ENCODE measurements at places on chromosomes 16 and 17. TPM values are rescaled to one million over a fixed set of nuclear protein-coding genes. Genes with fewer than 3 reads are reported as not detected.

GRCh38 chr16:4505356-4506147 lies 29.4 kb downstream of the HMOX2 start:
- DNase-seq, result peak; percentile 91

- no peak for DNase-seq
Observed at GRCh38 chr16:22075776-22076175, 16.6 kb upstream of the VWA3A start.

DNA sequence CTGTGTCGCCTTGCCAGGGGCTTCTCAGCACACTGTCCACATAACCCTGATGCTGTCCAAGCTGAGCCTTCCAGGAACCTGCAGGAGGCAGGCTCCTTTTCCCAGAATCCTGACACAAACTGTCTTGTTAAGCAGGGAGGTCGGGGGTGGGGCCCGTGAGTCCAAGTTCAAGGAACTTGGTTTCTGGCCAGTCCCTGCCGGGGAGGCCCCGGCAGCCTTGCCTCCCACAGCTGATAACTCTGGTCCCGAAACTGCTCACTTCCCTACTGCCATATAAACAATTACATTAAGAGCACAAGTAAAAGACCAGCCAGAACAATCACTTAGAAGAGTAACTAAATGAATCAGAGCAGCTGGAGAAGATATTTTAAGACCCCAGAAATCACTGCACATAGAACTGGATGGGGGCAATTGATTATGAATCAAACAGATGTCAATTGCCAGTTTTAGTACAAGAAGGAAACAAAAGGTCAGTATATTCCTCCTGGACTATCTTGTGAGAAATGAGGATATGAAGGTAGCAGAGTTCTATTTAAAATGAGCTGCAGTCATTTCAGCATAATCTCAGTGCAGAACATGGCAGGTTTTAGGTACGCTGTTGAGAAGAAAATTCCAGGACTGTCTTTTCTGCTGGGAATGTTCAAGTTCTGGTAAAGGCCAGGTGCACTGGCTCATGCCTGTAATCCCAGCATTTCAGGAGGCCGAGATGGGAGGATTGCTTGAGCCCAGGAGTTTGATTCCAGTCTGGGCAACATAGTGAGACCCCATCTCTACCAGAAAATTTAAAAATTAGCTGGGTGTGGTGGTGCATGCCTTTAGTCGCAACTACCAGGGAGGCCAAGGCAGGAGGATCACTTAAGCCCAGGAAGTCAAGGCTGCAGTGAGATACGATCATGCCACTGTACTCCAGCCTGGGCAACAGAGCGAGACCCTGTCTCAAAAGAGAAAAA lies 169.8 kb downstream of the PITPNC1 start:
- DNase-seq, result no peak

Gene SLC52A1
- not detected for total RNA-seq

DNA sequence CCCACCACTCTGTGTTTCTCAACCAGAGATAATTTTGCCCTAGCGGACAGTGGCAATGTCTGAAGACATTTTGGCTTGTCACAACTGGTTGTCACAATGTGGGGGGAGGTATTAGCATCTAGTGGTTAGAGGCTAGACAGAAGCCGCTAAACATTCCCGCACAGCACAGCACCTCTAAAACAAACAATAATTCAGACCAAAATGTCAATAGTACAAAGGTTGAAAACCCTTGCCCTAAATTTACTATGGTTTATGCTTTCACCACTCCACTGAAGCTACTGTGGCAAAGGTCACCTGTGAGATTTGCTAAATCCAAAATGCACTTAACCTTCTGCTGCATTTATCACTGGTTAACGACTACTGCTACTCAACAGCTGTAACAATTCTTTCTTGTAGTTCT lies 14.1 kb downstream of the NUP88 start:
- no peak for DNase-seq

DNA sequence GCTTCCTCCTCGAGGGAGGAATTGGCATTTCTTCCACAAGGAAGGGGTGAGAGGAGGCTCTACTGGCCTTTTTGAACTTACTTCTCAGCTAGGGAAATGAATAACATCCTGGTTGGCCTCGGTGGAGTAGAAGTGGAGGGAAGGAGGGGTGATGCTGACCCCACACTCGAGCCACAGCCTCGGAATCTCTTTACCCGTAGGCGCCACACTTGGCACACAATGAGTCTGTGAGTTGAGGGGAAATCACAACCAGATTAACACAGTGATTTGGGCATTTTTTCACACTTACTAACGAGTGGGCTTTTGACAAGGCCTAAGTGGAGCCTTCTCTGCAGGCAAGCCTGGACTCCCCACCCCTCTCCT lies 47.3 kb upstream of the TBX2 start:
- DNase-seq, result no peak

DNA sequence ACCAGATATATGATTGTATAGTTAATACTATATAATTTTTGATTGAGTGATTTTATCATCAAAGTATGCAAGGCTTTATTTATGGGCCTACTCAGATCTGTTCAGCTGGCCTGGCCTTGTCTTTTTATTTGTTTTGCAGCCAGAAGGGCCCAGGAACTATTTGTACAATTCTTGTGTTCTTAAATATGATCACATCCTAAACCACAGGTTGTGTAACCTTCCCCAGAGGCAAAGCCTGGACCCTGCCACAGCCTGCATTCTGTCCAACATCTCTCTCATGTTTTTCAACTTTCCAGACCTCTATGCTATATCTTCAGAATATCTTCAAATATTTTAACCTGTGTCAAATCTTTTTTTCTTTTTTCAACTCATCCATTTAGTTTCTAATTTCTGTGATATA lies 410.4 kb upstream of the MON1B start:
- DNase-seq, result no peak

All from cardiac septum (tissue), 1 donor.